Activated CD8-positive, alpha-beta memory T cell treated with anti-CD3 and anti-CD28 coated beads for 24 hours (primary cell): ENCODE measurements at places on chromosomes 7 and 10.

DNA sequence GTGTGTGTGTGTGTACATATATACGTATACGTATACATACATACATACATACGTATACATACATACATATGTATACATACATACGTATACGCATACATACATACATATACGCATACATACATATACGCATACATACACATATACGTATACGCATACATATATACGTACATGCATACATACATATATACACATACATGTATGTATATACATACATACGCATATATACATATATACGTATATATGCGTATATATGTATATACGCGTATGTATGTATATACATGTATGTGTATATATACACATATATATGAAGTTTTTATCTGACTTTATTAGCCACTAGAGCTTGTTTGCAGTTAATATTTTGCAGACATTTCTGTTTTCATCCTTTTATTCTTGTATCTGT is 63.3 kb downstream of the TBC1D12 start:
- no peak for DNase-seq

GRCh38 chr10:24995072-24995471 is 20.9 kb downstream of the ENKUR start:
- no peak for DNase-seq

DNA sequence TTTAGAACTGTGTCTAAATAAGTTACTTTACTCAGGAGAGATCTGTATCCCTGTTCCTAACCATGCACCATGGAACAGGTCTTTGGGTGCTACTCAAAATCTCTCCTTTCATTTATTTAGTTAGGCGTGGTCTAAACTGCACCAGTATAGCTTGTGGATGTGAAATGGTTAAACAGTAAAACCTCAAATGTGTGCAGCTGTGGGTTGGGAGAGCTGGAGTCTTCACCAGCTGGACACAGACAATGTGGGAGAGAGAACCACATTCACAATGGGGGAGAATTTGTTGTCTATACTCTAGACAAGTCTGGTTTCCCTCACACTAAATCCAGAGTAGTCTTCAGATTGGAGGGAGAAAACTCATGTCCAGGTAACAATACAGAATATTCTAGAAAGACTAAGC is 31.2 kb upstream of the IKZF1 start:
- DNase-seq, result no peak

GRCh38 chr10:12351447-12351846 is 2.1 kb downstream of the CAMK1D start:
- DNase-seq, result peak; percentile 62
